GM20000 (cell line): ENCODE measurements at places on chromosomes 6 and 20.

DNA sequence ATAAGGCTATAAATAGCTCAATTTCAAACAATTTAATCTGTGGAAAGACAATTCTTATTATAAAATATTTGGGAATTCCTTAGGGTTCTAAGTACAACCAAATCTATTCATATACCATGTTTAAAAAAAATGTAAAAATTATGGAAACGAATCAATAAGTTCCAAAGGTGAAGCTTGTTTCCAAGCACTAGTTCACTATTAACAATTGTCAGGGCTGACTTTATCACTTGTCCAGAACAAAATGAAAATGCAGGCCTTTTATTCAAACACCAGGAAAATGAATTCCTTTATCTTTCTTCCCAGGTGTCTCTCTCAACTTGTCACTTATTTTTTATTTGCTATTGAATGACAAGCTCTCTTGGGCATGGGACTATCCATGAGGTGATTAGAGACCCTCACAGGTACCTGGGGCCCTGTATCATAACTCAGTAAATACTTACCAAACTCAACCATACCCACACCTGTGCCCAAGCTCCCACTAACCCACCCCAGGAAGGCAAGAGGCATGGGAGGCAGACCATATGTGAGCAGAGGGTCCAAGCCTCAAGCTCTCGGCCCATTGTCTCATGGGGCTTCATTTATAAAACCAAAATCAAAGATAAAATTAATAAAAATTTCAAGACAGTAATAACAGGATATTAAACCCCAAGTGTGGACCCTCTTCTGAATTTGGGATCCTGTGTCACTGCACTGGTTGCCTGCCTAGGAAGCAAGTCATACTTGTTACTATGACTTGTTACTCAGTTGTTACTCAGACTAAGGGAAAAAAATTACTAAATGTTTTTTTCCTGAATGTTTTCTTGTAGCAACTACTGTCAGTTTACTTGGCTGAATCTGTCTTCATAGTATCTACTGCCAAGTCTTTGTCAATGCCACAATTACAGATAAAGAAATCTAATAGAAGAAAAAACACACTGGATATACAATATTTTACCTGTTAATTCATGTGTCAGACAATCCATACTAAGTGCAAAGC, 54.7 kb downstream of the PTPRK start:
- DNase-seq: no peak

- DNase-seq: no peak
These were observed 32.0 kb downstream of the ELMO2 start for GRCh38 chr20:46374383-46374782.

DNA sequence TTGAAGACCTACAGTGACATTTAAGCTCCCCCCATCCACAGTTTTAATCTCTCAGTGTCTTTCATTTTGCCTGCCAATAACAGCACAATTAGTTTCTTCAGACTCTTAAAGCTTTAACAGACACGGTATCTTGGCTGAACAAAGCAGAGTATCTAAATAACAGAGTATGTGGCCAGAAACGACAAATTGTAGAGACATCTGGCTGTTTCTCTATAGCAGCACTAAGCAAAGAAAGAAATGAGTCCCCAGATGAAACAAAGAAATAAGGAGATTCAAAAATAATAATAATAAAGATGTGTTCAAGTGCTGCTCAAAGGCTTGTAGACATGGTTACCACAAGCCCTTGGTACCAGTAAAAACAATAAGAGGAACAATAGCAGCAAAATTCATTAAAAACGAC, 97.8 kb upstream of the HDAC2 start:
- no peak for DNase-seq

GRCh38 chr20:49288784-49289696, 11.2 kb upstream of the ZNFX1 start:
- DNase-seq: no peak

GRCh38 chr20:49928411-49929141, 7.6 kb upstream of the RNF114 start:
- DNase-seq: peak; percentile 84

DNA sequence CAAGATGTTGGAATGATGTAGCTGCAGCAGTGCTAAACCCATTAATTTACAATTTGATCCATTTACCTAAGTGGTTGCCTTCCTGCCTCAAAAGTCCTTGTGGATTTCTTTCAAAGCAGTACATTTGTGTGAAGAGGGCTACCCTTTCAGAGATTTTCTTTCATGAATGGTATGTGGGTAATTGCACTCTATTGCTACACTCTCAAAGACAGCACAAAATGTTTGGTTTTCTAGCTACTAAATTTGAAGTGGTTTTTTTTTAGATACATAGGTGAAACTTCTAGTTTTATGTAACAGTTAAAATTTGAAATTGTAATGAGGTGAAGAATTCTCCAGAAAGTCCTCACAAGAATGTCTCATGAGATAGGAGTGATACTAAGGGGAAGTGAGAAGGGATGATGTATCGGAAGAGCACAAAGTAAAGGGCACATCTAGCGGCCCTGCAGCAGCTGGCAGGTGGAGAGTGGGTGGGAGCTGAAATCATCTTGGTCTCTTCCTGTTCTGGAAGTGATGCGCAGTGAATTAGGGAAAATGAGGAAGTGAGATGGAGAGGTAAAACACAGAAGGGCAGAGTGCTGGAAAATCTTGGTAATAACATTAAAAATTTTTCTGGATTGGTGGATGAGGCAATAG, 236.8 kb upstream of the MAN1A1 start:
- DNase-seq: peak; percentile 26

DNA sequence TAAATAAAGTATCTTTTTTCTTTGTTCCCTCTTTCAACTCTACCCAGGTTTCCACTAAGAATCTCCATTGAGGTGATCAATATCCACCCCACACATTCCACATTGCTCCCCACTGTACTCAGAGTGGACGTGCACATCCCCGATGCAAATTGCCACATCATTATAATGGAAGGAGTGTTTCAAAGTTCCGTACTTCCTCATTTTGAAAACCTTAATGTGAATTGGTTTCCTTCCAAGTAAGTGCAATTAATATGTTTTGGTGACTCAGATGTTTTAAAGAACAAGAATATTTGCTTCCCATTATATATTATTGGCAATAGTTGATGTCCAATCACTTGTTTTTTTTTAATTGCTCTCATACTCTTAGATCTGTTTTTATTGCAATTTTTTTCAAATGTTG, 463.6 kb downstream of the HACE1 start:
- DNase-seq: no peak

GRCh38 chr6:218153-219018, 73.9 kb upstream of the DUSP22 start:
- peak; percentile 70 for DNase-seq

DNA sequence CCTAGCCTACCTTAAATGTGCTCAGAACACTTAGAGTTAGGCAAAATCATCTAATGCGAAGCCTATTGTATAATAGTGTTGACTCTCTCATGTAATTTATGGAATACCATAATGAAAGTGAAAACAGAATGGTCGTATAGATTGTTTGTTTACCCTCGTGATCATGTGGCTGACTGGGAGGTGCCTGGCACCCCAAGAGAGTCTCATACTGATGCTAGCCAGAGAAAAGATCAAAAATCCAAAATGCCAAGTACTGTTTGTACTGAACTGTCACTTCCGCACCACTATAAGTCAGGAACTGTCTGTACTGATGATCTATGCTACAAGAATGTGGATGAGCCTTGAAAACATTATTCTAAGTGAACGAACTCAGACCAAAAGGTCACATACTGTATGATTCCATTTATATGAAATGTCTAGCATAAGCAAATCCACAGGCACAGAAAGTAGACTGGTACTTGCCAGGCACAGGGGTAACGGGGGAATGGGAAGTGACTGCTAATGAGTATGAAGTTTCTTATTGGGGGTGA, 22.4 kb downstream of the ZMYND8 start:
- DNase-seq: no peak
